ENCODE measurements at places on chromosomes 7 and 10.

GRCh38 chr7:66627151-66627681 is 1.5 kb upstream of the KCTD7 start:
- DNase-seq: no peak

GRCh38 chr10:4083509-4084003 is 298.5 kb upstream of the KLF6 start:
- DNase-seq: no peak

DNA sequence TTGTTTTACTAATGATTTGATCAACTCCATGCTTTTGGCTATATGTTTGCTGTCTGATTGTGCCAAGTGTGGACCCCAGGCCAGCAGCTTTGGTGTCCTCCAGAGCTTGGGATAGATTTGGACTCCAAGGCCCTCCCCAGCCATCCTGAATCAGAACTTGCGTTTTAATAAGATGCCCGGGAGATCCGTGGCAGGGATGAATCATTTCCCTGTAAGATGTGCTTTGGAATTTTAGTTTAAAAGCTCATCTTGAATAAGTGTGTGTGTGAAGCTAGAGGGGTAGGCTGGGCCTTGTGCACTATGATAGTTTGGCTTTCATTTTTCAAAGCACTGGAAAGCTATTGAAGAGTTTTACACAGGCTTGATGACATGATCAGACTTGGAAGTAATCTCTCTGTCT is 66.2 kb upstream of the SDK1 start:
- DNase-seq: no peak

- no peak for DNase-seq
Observed at GRCh38 chr10:17607060-17607459, 10.1 kb downstream of the HACD1 start.

DNA sequence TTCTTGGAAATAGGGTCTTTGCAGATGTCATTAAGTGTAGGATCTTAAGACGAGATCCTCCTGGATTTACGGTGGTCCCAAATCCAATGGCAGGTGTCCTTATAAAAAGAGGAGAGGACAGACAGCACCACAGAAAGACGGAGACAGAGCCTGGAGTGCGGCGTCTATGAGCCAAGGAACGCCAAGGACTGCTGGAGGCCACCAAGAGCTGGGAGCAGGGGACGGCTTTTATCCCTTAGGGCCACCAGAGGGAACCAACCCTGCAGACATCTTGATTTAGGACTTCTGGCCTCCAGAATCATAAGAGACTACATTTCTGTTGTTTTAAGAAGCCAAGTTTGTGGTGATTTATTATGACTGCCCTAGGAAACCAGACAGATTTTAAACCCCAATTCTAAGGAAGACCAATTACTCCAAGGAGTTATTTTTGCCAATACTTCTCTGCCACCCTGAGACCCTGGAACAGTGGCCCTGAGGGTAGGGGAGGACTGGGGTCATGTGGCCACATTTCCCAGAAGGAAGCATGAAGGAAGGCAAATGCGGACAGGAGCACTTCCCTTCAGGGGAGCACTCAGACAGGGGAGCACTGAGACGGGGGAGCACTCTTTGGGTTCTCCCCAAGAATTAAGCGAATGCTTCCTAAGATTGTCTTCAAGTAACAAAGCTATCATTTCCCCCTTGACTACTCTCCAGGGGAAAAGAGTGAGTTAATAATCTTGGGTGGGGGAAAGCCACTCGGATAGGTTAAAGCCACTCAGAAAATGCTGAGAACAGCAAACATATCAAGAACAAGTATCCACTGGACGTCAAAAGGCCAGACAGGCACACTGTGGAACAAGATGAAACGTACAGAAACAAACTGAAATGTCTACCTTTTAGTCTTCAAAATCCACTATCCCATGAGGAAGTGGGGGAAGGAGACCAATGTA is 67.5 kb downstream of the CHST15 start:
- DNase-seq: no peak

DNA sequence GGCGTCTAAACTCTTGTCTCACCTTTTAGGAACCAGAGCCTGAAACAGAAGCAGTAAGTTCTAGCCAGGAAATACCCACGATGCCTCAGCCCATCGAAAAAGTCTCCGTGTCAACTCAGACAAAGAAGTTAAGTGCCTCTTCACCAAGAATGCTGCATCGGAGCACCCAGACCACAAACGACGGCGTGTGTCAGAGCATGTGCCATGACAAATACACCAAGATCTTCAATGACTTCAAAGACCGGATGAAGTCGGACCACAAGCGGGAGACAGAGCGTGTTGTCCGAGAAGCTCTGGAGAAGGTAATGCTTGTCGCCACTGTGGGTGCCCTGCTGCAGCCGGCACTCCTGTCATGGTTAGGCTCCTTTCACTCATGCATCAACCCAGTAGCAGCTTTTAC is 113.1 kb downstream of the ZMYND11 start:
- no peak for DNase-seq

DNA sequence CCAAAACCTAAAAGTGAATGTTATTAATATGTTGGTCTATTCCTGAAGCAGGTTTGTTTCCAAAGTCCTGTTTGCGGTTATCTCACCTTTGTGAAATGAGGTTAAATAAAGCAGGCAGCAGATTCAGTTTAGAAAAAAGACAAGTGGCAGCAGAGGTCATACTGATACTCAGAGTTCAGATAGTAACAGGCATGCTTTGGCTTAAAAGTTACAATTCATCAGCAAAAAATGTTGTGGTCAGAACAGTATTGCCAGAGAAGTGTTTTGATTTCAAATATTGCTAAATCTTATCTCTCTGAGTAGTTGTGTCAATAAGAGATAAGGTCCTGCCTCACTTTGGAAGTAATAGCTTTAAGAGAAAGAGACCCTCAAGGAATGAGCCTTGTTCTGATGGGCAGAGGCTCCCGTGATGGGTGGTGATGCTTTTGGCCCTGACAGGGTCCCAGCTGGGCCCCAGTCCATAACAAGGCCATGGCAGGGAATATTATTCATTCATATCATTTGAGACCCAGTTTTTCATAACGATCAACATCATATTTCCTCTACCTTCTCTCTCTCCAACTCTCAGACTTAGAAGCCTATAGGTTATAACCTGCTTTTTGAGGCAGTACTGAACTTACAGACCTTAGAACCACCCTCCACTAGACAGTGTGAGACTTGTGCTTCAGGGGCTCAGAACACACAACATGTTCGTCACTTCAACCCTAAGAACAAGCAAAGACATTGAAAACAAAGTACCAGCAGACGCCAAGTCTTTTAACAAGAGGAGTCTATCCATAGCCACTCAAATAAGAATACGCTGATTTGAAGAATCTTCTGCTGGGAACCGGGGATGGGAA is 58.5 kb upstream of the AHR start:
- no peak for DNase-seq

DNA sequence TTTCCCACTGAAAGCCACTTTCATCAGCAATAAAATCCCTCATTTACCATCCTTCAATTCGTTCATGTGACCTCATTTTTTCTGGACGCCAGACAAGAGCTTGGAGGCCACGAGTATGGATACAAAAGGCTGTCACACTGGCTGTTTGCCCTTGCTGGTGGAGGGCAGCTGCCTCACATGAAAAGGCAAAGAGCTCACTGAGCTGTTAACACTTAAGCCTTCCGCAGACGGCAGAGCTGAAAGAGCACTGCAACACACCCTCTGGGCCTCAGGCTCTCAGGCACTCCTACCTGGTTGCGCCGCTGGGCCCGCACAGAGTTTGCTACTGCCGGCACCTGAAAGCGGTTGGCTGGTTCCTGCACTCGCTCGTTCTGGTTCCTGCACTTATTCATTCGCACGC is 193.5 kb downstream of the CFTR start:
- no peak for DNase-seq

GRCh38 chr7:121547544-121548092 is 151.5 kb upstream of the FAM3C start:
- DNase-seq: peak; percentile 2

DNA sequence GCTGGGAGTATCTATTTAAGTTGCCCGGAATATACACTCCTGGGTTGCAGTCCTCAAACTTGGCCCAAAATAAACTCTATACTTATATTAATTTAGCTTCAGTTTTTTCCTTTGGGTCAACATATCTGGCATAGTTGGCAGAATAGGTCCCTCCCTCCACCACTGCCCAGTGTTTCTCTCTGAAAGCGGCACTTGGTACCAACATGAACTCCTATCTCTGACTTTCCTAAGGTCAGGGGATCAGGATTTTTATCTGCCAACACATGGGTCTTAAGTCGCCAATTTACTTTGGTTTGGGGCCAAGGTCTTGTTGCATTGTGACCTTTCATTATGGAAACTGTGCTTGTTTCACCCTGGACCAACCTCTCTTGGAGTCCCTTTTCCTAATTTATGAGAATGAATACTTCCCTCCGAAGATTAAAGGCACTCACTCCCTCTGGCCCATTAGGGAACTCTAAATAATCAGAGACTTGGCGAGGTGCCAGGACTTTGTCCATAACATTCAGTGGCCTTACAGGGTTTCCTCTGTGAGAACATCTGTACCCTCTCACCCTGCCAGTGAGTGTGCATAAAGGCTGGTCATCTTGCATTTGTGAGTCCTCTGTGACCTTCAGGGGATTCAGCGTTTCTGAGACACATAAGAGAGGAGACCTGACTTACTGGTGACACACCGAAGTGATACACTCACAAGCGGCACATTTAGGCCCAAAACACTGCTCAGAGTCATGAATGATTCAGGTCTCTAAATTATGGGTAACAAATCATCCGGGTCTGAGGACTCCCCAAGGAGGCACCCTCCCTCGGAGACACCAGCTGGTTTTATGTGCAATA is 19.7 kb upstream of the FKBP9 start:
- no peak for DNase-seq

- no peak for DNase-seq
Observed at GRCh38 chr7:137396051-137396450, 52.5 kb upstream of the PTN start.

DNA sequence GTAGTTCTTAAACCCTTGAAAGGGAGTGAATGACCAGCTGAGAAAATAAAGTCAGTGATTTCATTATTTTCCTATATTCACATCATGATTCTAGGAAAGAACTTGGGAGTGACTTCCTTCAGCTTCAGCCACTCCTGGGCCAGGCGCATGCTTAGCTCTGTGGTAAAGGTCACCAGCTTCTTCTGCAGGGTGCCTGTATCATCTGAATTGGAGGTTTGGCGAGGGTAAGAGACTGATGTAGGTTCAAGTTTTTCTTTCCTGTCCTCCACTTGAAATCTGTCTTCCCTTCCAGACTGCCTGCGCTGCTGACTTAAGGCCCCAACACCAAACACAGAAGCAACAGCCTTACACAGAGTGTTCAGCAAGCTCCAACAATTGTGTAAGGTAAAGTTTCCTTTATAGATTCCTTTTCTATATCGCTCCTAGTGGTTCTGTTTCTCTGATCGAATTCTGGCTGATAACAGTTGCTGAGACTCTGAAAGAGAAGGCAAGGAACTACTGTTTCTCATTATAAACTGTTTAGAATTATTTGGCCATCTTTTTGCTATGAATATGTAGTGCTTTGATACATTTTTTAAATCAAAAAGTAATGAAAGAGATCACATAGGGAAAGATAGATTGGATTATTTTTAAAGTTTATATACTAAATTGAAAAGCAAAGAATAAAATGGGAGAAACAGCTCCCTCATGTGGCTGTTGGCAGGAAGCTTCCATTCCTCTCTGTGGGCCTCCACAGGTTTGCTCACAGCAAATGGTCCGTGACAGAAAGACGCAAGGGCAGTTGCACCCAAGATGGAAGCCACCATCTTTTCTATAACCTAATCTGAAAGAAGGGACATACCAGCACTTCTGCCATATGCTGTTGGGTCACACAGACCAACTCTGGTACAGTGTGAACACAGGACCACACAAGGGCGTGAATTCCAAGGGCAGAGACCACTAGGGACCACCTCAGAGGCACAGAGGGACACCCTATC is 14.0 kb downstream of the GATAD1 start:
- DNase-seq: no peak

DNA sequence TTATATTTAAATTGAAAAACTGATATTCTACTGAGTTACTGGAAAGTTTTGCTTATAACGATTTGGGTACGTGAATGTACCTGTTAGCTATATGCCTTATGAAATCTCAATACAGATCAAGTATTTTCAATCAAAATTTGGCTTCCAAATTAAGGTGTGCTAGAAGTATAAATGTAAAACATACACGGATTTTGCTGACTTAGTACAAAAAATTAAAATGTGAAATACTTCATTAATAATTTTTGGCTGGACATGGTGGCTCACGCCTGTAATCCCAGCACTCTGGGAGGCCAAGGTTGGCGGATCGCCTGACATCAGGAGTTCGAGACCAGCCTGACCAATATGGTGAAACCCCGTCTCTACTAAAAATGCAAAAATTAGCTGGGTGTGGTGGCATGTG is 11.7 kb downstream of the DNAJC1 start:
- no peak for DNase-seq

DNA sequence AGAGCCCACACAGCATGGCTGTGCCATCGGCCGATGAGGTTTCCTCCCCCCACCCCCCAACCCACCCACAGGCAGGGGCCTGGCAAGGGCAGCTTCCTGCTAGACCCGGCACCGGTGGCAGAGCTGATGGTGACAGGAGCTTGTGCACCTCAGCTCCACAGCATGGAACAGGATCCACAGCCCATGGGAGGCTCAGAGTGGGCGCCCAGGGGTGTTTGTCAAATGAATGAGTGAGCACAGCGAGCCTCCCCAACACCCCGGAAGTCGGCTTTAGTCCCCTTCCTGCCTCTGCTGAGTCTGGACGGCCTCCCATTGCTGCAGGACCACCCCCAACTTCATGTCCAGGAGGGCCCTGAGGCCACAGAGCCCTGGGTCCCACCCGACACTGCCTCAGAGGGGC is 68.9 kb downstream of the PDGFA start:
- no peak for DNase-seq

- no peak for DNase-seq
Observed at GRCh38 chr10:77793831-77794230, 132.7 kb downstream of the DLG5 start.

DNA sequence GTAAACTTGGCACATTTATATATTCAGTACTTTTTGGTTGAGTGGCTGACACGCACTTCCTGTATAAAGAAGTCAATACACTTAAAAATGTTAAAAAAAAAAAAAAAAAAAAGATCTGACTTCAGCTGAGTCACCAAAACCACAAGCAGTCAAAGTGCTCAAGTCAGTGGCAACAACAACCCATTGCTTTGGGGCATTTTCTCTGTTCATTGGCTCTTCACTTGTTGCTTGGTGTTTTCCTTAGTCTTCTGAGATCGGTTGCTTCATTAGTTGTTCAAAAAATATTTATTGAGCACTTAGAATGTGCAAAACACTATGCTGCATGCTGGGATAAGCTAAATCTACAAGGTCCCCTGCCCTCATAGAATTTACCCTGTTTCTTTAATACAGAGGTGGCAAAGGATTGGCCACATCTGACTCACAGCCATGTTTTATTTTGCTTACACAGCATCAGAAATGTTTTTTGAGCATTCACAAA is 63.7 kb downstream of the ZNRF2 start:
- peak; percentile 22 for DNase-seq

DNA sequence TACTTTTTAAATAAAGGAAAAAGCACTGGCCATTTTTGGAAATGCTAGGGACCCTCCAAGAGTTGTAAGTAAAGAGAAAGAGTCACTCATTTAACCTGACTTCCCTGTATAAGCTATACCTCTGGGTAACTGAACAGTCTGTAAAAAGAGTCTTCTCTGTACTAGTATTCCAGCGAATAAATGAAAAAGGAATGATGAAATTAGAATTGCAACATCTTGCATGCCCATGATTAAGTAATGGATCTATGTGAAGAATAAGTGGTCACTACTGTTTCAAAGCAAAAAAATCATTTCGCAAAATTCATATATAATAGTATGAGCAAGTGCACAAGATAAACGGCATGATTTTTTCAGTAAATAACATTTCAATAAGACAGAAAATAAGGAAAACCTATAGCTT is 116.8 kb downstream of the ZFAND4 start:
- no peak for DNase-seq

Data from CMK (cell line).